Islet precursor cell (in vitro differentiated cells): ENCODE measurements at places on chromosomes 7 and 10.

- DNase-seq = no peak
Observed at GRCh38 chr7:17150018-17150417, 148.4 kb upstream of the AHR start.

- DNase-seq = peak; percentile 81
Observed at GRCh38 chr10:79299397-79300241, 47.6 kb upstream of the PPIF start.

- DNase-seq = no peak
Observed at GRCh38 chr10:17410907-17411306, 43.5 kb downstream of the ST8SIA6 start.

DNA sequence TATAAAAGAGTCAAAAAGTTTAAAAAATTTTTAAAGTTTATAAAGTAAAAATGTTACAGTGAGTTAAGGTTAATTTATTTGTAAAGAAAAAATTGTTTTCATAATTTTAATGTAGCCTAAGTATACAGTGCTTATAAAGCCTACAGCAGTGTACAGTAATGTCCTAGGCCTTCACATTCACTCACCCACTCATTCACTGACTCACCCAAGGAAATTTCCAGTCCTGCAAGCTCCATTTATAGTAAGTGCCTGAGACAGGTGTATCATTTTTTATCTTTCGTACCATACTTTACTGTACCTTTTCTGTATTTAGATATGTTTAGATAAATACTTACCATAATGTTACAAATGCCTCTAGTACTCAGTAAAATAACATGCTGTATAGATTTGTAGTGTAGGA, 269.7 kb upstream of the PHF14 start:
- no peak for DNase-seq

GRCh38 chr7:47967123-47967522, 12.3 kb downstream of the HUS1 start:
- no peak for DNase-seq

DNA sequence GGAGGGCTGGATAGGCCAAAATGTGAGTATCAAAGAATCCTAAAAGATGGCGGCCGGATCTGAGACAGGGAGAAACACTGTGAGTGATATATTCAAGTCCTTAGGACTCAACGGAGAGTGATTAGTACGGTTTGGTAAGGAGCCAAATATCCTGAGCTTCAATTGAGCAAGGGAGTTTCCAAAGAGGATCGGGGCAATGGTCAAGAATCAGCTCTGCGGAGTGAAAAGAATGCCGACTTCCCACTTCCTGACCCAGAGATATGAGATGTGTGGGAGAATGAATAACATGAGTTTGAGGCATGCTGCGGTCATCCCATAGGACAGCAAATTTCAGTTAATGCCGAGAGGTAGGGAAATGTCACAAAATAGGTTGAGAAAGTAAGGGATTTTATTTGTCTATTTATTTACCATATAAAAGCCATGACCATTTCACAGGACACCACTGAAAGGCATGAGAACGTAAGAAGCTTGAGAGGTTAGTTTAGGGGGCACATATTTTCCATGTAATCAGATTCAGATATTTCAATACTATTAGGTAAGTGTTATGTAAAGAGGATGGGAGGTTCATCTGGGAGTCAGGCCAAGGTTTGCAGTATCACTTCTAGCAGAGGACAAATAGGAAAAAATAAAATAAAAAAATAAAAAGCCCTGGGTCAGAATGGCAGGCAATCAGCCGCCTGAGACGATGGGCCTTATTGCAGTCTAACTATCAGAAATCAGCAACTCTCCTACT, 165.6 kb downstream of the HGF start:
- peak; percentile 30 for DNase-seq

GRCh38 chr10:113895018-113895417, 40.6 kb downstream of the NHLRC2 start:
- DNase-seq = no peak

- DNase-seq = no peak
Observed at GRCh38 chr10:77091597-77092165, 545.9 kb downstream of the KCNMA1 start.

GRCh38 chr7:95952851-95953250, 180.5 kb downstream of the DYNC1I1 start:
- DNase-seq = no peak

DNA sequence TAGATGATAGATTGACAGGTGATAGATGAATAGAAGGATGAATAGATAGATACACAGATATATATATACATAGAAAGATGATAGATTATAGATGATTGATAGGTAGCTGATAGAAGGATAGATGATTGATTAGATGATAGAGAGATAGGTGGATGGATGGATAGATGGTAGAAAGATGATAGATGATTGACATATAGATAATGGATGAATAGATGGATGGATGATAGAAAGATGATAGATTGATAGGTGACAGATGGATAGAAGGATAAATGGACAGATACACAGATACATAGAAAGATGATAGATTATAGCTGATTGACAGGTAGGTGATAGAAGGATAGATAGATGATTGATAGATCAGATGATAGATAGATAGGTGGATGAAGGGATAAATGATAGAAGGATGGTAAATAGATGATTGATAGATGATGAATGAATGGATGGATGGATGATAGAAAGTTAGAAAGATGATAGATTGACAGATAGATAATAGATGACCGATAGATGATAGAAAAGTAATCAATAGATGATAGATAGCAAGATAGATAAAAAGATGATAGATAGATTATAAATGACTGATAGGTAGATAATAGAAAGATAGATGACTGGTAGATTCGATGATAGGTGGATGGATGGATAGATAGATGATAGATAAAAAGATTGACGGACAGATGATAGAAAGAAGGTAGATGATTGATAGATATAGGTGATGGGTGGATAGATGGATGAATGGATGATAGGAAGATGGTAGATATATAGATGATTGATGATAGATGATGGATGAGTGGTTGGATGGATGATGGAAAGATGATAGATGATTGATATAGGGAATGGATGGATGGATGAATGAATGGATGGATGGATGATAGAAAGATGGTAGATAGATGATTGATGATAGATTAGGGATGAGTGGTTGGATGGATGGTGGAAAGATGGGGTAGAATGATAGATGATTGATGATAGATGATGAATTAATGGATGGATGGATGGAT, 80.4 kb downstream of the MICALL2 start:
- DNase-seq = no peak

GRCh38 chr7:37481722-37482288, 33.1 kb upstream of the ELMO1 start:
- no peak for DNase-seq

DNA sequence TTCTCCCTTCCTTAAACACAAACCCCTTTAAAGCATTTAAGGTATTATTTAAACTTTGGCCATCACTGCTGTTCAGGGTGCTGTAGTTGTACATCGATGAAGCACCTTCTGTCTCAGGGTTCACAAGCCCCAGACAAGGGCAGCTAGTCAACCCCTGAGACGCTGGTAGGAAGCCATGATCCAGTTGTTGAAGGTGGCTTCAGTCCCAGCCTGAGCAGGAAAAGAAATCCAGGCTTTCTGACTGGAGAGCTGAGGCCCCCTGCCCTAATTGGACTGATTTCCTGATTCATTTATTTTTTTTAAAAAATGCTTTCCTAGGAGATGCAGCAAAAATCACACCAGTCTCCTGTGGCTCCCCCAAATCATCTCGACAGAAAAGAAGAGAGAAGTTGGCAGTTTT, 15.8 kb downstream of the CPA1 start:
- no peak for DNase-seq

GRCh38 chr10:63761243-63761642, 240.0 kb downstream of the REEP3 start:
- no peak for DNase-seq

GRCh38 chr7:81516898-81517297, 252.9 kb downstream of the HGF start:
- DNase-seq = no peak

DNA sequence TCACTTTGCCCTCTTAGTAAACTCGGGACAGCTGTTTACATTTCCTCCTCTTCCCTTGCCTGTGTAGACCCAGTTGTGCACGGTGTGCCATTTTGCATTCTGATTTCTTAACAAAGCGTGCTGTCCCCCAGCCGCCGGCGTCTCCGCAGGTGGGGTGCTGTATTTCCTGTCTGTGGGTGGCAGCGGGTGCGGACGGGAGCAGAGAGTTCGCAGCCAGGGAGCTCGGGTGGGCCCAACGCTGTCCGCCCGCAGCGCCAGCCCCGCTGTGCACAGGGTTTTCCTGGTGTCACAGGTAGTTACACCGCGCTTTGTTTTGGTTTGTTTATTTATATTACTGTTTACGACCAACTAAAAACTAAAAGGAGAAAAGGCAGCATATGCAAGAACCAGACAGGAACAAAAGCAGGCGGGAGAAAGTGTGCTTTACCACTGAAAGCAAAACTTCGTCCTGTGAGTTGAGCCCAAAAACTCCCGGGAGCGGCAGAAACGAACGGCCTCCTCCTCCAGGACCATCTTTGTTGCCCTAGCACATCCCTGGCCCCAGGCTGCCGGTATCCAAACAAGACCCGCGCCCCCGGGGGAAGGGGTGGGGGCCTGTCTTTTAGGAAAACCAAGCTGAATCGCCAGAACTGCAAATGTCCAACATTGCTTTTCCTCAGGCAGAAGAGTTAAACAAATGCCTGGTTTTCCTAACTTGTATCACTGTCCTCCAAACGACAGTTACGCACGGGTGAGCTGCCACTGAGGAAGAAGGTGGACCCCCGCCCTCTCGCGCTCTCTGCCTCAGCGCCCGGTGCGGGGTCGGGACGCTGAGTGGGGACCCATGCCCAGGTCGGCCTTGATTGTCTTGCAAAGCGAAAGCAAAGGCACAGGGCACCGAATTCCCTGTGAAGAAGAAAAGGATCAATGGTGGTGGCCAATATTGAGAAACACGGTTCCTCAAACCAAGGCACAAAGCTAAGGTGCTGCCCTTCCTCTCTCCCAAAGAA, 45.9 kb upstream of the DRGX start:
- no peak for DNase-seq

- DNase-seq = peak; percentile 34
Observed at GRCh38 chr10:93071177-93071472, 2.6 kb upstream of the CYP26A1 start.

GRCh38 chr7:142066536-142066935, 45.0 kb upstream of the MGAM2 start:
- no peak for DNase-seq

GRCh38 chr7:73451780-73452398, 18.3 kb downstream of the FZD9 start:
- no peak for DNase-seq

DNA sequence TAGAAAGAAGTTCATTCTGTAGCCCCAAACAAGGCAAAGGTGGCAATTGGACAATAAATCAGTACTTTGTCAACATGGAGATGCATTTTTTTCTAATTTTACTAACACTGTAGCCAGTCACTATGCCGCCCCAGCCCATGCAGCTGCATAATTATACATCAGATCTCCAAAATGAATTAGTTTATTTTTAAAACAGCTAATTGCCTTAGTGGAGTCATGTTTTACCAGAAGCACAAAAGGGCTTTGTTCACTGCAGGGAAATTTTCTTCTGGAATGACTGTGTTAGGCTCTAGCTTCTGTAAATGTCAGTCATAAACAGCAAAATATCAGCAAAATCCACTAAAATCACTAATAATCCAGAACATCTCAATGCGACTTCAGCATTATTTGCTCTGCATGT, 20.1 kb upstream of the HDAC9 start:
- no peak for DNase-seq

DNA sequence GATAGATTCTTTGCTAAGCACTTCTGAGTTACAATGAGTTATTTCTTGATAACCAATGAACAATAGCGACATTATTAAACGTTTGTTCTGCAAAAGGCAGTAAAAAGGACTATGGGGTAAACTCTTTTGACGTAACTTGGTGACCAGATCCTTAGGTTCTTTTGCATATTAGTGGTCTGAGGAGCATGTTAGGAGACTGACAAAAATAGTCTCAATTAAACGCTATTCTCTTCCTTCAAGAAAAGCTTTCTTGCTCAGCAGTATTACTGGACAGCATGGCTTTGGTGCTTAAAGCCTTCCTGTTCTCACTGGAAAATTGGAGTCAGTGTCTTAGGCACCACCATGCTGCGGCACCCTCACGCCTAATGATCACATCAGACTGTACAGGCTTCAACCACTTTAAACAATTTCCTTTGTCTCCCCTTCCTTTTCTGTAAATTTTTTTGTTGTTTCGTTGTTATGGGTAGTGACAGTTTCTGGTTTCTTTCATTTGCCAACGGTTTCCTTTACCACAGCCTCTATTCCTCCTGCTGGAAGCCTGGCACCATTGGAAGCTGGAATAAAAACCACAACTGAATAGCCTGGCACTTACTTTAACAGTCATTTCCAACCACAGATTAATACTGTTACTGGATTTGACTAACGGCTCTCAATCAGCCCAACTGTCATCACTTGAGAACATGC, 49.2 kb upstream of the FAM133B start:
- DNase-seq = no peak

GRCh38 chr7:35355911-35356310, 102.0 kb upstream of the TBX20 start:
- no peak for DNase-seq

- no peak for DNase-seq
Observed at GRCh38 chr7:69060516-69060915, 537.8 kb upstream of the AUTS2 start.

DNA sequence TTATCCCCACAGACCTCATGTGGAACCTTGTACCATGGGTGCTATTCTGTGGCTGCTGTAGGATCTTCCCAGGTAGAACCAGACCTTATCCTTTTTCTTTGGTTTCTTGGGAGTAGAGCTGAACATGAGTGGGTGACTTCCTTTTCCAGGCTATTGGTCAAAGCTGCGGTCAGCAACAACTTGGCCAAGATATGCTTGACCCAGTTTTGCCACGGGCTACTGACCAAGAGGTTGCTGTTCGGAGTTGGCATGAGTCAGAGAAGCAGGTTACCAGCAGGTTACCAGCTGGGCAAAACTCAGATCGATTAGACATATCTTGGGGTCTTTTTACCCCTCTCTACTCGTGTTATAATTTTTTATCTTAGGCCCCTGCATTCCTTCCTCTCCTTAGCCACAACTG, 36.7 kb upstream of the HDAC9 start:
- no peak for DNase-seq

DNA sequence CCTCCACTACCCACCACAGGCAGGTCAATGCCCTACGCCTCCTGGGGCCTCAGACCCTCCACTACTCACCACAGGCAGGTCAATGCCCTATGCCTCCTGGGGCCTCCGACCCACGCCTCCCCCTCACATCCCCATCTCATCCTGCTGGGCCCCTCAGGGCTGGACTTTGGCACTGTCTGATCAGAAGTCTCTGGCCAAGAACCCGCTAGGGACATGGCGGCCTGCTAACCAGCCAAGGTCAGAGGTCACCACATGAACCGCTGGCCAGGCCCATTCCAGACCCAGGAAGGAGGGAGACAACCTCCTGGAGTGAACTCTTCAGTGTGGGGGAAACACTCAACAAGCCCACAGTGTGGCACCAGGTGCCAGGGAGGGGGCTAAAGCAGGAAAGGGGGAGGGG, 55.8 kb downstream of the STK32C start:
- no peak for DNase-seq
